Kidney epithelial cell (primary cell): ENCODE measurements at places on chromosomes 4 and X.
A peak's percentile ranks its signal among the peaks of the same experiment; 100 is the strongest.

GRCh38 chrX:2854918-2855317 lies 26.2 kb downstream of the GYG2 start:
- no peak for DNase-seq

GRCh38 chr4:14087921-14088320 lies 460.4 kb upstream of the BOD1L1 start:
- DNase-seq: no peak

DNA sequence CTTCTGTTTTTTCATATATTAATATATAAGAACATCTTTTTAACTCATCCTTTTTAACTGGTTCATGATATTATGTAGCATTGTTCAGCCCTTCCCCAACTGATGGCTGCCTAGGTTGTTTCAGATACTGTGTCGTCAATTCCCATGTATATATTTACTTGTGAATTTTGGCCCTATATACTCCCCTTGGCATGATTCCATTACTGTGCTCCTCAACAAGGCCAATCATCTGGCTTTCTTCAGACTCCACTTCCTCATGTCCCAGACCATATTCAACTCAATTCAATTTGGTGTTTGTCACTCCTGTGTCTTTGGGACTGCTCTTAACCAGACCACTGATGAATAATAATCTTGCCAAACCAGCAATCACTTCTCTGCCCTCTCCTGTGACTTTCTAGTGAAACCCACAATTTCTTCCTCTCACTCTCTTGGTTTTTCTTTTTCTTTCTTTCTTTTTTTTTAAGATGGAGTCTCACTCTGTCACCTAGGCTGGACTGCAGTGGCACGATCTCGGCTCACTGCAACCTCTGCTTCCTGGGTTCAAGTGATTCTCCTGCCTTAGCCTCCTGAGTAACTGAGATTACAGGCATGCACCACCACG lies 2.7 kb upstream of the WDR45 start:
- DNase-seq: no peak

- no peak for DNase-seq
These were observed 434.2 kb upstream of the AMOT start for GRCh38 chrX:113274791-113275190.

- DNase-seq: no peak
These were observed 148.7 kb upstream of the PTCHD1 start for GRCh38 chrX:23185951-23186350.

DNA sequence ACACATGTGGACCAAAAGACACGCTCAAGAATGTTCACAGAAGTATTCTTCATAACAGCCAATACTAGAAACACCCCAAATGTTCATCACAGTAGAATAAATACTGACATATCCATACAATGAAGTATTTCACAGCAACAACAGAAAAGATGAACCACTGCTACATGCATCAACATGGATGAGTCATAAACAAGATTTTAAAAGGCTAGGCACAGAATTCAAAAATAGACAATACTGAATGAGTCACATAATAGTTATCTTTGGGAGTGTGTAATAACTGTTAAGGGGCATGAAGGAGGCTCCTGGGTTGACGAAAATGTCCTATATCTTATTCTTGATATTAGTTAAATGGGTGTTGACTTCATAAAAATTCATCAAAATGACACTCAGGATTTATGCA lies 43.5 kb downstream of the CLOCK start:
- peak; percentile 14 for DNase-seq

DNA sequence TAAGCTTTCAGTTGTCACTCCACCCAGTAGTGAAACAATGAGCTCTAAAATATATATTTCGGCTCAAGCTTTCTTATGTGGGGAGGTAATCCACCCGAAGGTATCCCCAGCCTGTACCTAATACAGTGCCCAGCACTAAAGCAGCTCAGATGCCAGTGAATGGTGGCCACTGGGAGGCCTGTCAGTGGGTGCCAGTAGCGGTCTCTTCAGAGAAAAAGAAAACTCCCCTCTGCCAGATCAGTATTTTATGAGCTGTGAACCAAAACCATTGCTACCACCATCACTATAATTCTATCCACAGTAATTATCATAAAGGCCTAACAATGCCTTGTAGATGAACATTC lies 835 bp upstream of the NFKB1 start:
- DNase-seq: no peak

- no peak for DNase-seq
These were observed 34.9 kb downstream of the GPR143 start for GRCh38 chrX:9730752-9731151.

DNA sequence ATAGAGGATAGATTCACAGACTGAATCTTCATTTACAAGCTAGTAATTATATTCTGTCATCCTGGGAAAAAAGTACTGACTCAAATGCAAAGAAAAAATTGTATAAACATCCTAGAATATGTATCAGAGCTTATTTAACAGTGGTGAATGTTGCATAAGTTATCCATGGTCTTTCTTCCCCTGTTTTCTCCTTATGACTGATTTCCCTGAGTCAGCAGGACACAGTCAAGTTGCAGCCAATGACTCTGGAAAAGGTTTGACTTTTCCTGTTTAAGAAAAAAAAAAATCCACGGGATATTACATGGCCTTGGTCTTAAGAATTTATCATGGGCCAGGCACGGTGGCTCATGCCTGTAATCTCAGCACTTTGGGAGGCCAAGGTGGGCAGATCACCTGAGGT lies 36.5 kb downstream of the INPP4B start:
- no peak for DNase-seq

DNA sequence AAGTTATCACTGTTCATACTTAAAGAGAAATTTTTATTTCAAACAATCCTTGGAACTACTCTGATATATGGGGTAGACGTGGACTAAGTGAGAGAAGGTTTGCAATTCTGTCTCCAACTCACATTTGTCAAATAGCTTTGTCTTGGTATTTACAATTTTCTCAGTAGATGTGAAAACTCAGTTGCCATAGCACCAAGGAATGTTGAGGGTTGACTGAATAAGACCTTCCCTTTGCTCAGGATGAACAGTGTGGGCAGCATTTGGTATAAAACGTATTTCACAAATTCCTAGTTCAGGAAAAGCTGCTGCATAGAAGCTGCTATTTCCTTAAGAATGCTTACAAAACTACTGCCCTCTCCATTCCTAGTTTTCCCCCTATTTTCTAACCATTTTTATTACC lies 399.5 kb downstream of the NKX6-1 start:
- no peak for DNase-seq

DNA sequence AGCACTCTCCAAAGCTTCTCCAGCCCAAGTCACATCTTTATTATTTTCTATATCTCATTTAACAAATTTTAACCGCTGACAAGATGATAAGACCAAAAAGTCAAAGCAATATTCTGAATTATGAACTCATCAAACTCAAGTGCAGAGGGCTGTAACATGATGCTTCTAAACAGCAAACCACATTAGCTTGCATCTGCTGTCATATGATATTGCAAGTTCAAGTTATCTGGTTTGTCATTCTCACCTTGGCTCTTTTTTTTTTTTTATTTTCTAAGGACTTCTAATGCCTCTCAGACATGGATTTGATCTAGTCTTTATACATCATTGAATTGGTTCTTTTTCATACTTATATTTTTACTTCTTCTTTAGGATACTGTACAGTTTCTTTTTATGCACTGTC lies 93.4 kb downstream of the SLC10A7 start:
- DNase-seq: no peak

DNA sequence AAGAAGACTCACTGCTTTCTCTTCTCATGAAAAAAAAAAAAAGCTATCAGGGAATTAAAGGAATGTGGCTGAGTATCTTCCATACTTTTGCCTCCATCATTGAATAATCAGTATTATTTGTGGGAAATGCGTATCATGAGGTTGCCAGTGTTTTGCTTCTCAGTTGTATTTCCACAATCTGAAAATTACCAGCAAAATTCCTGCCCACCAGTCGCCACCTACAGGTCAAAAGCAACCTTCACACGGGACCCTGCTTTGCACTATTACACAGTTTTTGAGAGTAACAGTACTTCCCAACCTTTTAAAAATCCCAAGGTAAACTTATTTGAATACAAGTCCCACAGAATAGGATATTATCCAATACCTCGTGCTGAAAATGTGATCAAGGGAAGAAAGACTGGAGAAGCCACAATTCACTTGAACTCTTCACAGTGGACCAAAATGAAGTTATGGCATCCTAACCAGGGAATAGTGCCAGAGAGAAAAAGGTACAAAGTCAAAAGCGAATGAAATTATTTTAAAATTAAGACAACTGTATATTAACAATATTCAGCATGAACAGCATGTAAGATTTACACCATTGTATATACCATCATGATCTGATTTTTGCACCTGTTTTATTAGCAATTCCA lies 30.4 kb downstream of the PGRMC1 start:
- DNase-seq: no peak

GRCh38 chrX:107704181-107704580 lies 71.4 kb downstream of the TSC22D3 start:
- DNase-seq: no peak

GRCh38 chrX:153475271-153475670 lies 4.9 kb upstream of the HAUS7 start:
- no peak for DNase-seq

DNA sequence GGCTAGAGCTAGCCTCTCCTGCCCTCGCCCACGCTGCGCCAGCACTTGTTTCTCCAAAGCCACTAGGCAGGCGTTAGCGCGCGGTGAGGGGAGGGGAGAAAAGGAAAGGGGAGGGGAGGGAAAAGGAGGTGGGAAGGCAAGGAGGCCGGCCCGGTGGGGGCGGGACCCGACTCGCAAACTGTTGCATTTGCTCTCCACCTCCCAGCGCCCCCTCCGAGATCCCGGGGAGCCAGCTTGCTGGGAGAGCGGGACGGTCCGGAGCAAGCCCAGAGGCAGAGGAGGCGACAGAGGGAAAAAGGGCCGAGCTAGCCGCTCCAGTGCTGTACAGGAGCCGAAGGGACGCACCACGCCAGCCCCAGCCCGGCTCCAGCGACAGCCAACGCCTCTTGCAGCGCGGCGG lies at the start of gene AR:
AR (plus strand) TSS at position 204 of the 400 bp plus-strand sequence. CDS start 1,126 bp downstream, outside the sequence.
- no peak for DNase-seq

DNA sequence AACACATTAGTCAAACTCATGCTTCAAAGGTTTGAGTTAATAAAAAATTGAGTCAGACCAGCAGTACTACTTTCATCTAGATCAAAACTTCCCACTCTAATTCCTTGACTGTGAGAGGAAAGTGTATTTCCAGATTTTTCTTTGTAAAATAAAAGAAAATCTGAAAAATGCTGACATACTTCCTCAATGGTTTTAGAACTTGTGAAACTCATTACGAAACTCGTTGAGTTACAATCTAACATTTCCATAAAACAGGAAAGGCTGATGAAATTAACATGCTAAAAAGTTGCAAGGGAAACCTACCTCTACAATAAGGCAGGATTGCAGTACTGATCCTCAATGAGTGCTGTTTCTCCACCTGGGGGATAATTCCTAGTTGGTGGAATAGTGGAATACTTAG lies 217.8 kb upstream of the HCCS start:
- DNase-seq: no peak

- no peak for DNase-seq
These were observed 1105.9 kb downstream of the ARAP2 start for GRCh38 chr4:35138449-35138848.

DNA sequence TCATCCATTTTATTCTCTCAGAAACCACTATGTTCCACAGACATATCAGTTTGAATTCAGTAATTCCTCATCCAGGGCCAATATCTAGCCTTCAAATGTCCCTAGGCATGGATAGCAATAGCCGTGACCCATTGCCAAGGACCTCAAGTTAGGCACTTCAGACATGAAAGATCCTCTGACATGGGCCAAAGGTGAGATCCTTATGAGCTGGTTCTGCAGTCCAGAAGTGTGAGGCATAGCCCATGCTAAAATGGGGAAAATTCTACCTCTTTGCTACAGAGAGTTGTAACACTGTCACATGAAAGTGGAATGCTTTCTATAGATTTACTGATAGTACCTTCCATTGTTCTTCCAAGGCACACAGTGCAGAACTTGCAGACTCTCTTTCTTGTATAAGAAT lies 349.7 kb upstream of the GALNT7 start:
- DNase-seq: no peak

DNA sequence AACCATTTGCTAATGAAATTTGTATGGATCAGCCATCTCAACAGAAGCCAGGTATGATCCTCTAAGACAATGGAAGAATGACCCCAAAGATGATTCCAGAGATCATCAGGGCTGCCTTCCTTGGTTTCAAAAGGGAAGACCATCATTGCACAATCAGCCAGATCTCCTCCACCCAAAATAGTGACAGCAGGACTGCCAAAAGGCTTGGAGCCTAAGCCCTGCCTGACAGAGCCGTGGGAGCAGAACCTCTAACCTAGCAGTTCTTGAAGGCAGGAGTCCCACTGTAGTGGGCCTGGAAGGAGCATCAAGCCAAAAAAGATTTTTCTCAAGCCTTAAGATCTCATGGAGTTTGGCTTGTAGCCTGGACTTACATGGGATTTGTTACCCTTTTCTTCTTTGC lies 226.0 kb downstream of the RASL11B start:
- DNase-seq: no peak

DNA sequence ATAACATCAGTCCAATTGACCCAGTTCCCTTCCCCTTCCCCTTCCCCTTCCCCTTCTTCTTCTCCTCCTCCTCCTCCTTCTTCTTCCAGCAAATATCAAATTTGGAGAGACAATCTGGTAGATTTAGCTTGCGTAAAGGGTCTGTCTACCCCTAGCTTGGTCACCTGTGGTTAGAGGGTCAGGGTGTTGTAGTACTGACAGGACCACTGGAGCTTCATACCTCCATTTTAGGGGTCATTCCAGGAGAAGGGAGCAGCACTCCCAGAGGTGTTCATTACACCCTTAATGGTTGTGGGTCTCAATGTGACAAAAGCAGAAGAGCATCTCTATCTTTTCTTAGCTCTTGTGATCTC lies 3.7 kb upstream of the FGB start:
- no peak for DNase-seq

DNA sequence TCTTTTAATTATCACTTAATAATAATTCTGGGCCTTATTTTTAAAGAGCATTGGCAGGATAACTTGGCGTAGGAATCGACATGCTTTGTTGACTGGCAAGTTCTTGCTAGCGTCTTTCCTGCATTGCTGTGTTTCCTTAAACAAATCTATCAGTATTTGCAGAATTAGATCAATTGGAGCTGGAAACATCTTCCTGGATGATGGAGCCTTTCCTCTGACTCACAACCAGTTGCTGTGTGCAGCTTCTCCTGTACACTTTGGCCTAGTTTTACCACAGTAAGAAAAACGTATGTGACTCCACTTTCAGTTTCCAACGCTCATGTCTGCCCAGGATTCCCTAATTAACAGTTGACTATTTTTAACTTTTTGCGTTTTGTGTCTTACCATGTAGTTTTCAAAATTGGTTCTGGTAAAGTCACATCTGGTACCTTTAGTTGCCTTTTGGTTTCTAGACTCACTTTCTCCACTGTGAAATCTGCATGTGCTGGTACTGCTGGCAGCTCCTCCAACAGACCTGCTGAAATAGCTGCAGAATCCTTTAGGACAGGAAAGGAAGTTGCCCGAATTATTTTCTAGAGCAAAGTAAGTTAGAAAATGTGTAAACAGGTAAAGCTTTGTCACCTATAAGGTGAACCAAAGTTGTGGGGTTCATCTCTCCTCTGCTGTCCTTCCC lies 553.2 kb upstream of the FAT1 start:
- no peak for DNase-seq

- no peak for DNase-seq
These were observed 1.7 kb downstream of the FRAS1 start for GRCh38 chr4:78058591-78059523.

GRCh38 chr4:150789864-150790263 lies 207.9 kb downstream of the MAB21L2 start:
- DNase-seq: no peak

- DNase-seq: no peak
These were observed 6.0 kb upstream of the EFNB1 start for GRCh38 chrX:68822641-68823410.
